ENCODE measurements at places on chromosomes 4 and X. TPM values are rescaled to one million over a fixed set of nuclear protein-coding genes. Genes with fewer than 3 reads are reported as not detected.

- H3K36me3 ChIP-seq: no peaks in the 10 kb centered on the region
- H3K27ac ChIP-seq: no peak overlapping the region
- H3K4me3 ChIP-seq: no peak overlapping the region
- no peak for DNase-seq
Measured at GRCh38 chr4:99157478-99157935, 13.4 kb upstream of the ADH4 start.

DNA sequence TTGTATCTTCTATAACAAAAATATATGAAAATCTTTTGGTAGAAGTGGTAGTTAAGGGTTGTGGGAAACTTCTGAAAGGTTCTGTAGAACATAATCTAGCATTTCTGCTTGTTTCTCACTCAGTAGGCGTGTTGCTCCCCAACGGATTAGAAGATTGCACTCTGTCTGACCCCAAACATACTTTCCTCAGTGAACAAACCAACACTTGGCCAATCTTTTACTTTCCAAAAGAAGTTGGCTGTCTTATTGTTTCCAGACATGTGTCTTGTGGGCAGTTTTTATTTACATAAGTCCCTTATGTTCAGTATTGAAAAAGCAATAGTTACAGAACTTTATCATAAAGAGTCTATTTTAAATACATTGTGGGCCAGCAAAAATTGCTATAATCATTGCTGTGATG, 312.8 kb upstream of the EPHA5 start:
- H3K27ac ChIP-seq: no peak overlapping the region
- H3K36me3 ChIP-seq: no peaks in the 10 kb centered on the region
- H3K27me3 ChIP-seq: no peaks in the 10 kb centered on the region
- no peak for DNase-seq
- no peak overlapping the region for H3K4me3 ChIP-seq
- H3K4me1 ChIP-seq: no peaks in the 10 kb centered on the region

DNA sequence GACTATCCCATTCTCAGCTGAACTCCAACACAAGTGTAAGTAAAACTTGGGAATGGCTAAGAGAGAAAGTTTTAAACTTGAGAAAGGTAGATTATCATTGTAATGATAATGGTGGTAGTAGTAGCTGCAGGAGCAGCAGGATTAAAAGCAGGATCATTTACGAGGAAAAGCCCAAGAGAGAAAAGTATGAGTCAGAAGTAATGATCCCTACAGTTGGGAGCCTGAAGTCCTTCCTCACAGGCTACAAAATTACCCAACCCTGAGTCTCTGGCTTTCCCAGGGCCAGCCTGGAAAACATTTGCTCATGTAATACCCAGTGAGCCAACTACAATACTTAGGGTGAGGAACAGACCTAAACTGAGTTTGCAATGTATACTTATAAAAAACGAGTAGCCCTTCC, 4.4 kb upstream of the PRDM8 start:
- no peak for DNase-seq
- H3K36me3 ChIP-seq: no peaks in the 10 kb centered on the region
- peaks cover 31% of the 10 kb centered on the region for H3K4me1 ChIP-seq
- no peak overlapping the region for H3K27ac ChIP-seq
- H3K27me3 ChIP-seq: peaks cover 74% of the 10 kb centered on the region

GRCh38 chr4:86221002-86221401, 138.9 kb downstream of the MAPK10 start:
- no peaks in the 10 kb centered on the region for H3K36me3 ChIP-seq
- H3K27me3 ChIP-seq: no peaks in the 10 kb centered on the region
- no peaks in the 10 kb centered on the region for H3K4me1 ChIP-seq

- no peaks in the 10 kb centered on the region for H3K4me1 ChIP-seq
- no peak overlapping the region for H3K27ac ChIP-seq
- peaks cover 31% of the 10 kb centered on the region for H3K36me3 ChIP-seq
Measured at GRCh38 chrX:18945483-18945882, 38.4 kb downstream of the PHKA2 start.

GRCh38 chrX:68718443-68718820, 71.0 kb downstream of the STARD8 start:
- H3K4me1 ChIP-seq: no peaks in the 10 kb centered on the region
- no peak for DNase-seq
- no peaks in the 10 kb centered on the region for H3K36me3 ChIP-seq
- no peak overlapping the region for H3K27ac ChIP-seq

GRCh38 chrX:18676470-18676869, 4.6 kb upstream of the RS1 start:
- no peak overlapping the region for H3K27ac ChIP-seq
- no peak for DNase-seq
- no peaks in the 10 kb centered on the region for H3K4me1 ChIP-seq
- H3K36me3 ChIP-seq: no peaks in the 10 kb centered on the region
- H3K27me3 ChIP-seq: no peaks in the 10 kb centered on the region

DNA sequence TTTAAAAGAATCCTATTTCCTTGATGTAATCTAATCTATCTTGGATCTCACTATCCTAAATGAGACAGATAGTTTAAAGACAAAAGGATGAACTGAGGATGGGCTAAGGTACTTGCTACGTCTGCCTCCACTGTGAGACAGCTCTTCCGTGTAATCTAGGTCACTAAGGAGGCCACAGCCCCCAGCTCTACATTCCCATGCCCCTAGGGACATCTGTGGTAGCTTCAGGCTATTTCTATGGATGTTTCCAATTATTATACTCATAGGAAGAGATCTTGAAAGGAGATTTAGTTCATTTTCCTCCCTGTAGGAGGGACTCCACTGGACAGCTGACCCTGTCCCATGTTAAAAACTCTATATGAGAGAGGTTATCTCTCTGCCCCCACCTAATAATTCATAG, 140.8 kb upstream of the TRPC5 start:
- no peaks in the 10 kb centered on the region for H3K36me3 ChIP-seq
- H3K4me1 ChIP-seq: no peaks in the 10 kb centered on the region
- H3K27me3 ChIP-seq: no peaks in the 10 kb centered on the region
- H3K4me3 ChIP-seq: no peak overlapping the region
- no peak overlapping the region for H3K27ac ChIP-seq
- no peak for DNase-seq

DNA sequence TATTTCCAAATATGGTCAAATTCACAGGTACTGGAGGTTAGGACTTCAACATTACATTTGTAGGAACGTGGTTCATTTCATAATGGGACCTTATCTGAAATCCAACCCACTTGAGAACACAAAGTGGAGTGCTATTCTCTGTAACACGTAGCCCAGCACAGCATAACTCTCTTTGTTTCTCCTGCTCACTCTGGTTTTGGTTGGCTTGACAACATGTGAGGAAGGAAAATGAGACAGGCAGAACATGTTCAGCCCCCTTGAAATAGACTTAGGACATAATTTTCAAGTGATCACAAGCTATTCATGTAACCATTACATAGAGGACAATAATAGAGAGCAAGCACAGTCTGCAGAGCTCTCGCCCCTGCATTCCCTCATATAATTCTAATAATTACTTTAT, 115.1 kb upstream of the SMIM10 start:
- H3K4me3 ChIP-seq: no peak overlapping the region
- H3K27me3 ChIP-seq: no peaks in the 10 kb centered on the region
- H3K27ac ChIP-seq: no peak overlapping the region
- no peaks in the 10 kb centered on the region for H3K36me3 ChIP-seq

- H3K4me1 ChIP-seq: no peaks in the 10 kb centered on the region
- H3K27me3 ChIP-seq: peaks cover 10% of the 10 kb centered on the region
- DNase-seq: no peak
- H3K27ac ChIP-seq: no peak overlapping the region
Measured at GRCh38 chr4:27100713-27101112, 240.1 kb downstream of the STIM2 start.

- no peaks in the 10 kb centered on the region for H3K36me3 ChIP-seq
- DNase-seq: no peak
- no peak overlapping the region for H3K4me3 ChIP-seq
- no peaks in the 10 kb centered on the region for H3K4me1 ChIP-seq
Measured at GRCh38 chr4:76765473-76766183, 132.3 kb downstream of the SOWAHB start.

DNA sequence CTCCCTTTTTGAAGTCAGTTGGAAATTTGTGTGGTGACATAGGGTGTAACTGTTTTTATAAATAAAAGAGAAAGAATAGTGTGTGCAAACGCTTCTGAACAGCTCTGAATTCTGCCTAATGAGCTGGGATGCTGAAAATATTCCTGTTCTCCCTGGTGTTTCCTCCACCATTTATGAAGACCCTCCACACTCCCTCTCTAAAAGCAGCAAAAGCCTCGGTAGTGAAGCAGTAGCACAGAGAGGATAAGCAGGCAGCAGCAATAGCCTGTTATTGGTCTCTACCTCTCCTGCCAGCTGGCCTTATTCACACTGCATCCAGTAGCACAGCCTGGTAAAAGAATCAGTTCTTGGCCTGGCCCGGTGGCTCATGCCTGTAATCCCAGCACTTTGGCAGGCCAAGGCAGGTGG, 406.1 kb downstream of the IQCM start:
- no peak for DNase-seq
- H3K4me3 ChIP-seq: no peak overlapping the region
- peak overlapping the region; percentile 62 for H3K27ac ChIP-seq
- peaks cover 7% of the 10 kb centered on the region for H3K4me1 ChIP-seq
- no peaks in the 10 kb centered on the region for H3K36me3 ChIP-seq

- H3K4me3 ChIP-seq: no peak overlapping the region
- no peak for DNase-seq
- H3K4me1 ChIP-seq: peaks cover 7% of the 10 kb centered on the region
- H3K36me3 ChIP-seq: no peaks in the 10 kb centered on the region
- no peaks in the 10 kb centered on the region for H3K27me3 ChIP-seq
Measured at GRCh38 chrX:13468096-13468495, 101.3 kb upstream of the EGFL6 start.

- H3K36me3 ChIP-seq: no peaks in the 10 kb centered on the region
- no peak overlapping the region for H3K4me3 ChIP-seq
- H3K4me1 ChIP-seq: no peaks in the 10 kb centered on the region
- peaks cover 4% of the 10 kb centered on the region for H3K27me3 ChIP-seq
- no peak for DNase-seq
Measured at GRCh38 chr4:47719576-47719975, 118.3 kb downstream of the CORIN start.

GRCh38 chr4:7843831-7844593, 95.6 kb downstream of the AFAP1 start:
- no peak overlapping the region for H3K4me3 ChIP-seq
- H3K27ac ChIP-seq: no peak overlapping the region
- H3K4me1 ChIP-seq: peaks cover 21% of the 10 kb centered on the region
- H3K27me3 ChIP-seq: no peaks in the 10 kb centered on the region

DNA sequence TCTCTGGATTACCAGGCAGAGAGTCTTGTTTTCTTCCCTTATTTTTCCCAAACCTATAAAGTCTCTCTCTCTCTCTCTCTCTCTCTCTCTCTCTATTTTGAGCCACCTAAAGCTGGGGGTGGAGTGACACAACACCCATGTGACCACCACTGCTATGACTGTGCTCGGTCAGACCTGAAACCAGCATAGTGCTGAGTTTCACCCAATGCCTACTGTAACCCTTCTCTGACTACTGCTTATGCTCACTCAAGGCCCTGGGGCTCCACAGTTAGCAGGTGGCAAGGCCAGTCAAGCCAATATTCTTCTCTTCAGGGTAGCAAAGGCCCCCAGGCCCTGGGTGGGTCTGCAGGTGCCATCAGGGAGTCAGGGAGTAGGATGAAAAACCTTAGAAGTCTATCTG, 114.7 kb upstream of the ARMCX2 start:
- no peak for DNase-seq
- no peaks in the 10 kb centered on the region for H3K4me1 ChIP-seq
- H3K4me3 ChIP-seq: no peak overlapping the region

GRCh38 chr4:120498678-120499077, 423.8 kb downstream of the PRDM5 start:
- H3K36me3 ChIP-seq: no peaks in the 10 kb centered on the region
- H3K27ac ChIP-seq: no peak overlapping the region
- no peak overlapping the region for H3K4me3 ChIP-seq

The GAB3 gene
- 2.3 TPM for total RNA-seq

The SORCS2 gene
- total RNA-seq: 4.6 TPM

The TMEM271 gene
- total RNA-seq: 8.7 TPM

The FGFR3 gene
- 771 TPM for total RNA-seq

The MAGEB3 gene
- not detected for total RNA-seq

The CDX4 gene
- total RNA-seq: not detected

The SPATA4 gene
- not detected for total RNA-seq

The CDS1 gene
- total RNA-seq: 21.6 TPM

All from suprapubic skin (tissue), 4 donors.